ENCODE measurements at places on chromosomes 4 and X.

GRCh38 chr4:163284304-163284703 is 48.1 kb downstream of the NPY1R start:
- no peak for DNase-seq

DNA sequence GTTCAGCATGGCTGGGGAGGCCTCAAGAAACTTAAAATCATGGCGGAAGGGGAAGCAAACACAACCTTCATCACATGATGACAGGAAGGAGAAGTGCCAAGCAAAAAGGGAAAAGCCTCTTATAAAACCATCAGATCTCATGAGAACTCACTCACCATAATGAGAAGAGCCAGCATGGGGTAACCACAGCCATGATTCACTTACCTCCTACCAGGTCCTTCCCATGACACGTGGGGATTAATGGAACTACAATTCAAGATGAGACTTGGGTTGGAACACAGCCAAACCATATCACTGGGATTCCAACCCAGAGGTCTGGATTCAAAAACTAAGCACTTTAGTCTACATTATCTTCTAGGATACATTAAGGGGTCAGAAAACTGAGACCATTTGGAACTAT is 609.6 kb upstream of the SPANXN1 start:
- no peak for DNase-seq

- peak; percentile 49 for DNase-seq
Observed at GRCh38 chrX:153551135-153551534, 33.7 kb downstream of the ATP2B3 start.

DNA sequence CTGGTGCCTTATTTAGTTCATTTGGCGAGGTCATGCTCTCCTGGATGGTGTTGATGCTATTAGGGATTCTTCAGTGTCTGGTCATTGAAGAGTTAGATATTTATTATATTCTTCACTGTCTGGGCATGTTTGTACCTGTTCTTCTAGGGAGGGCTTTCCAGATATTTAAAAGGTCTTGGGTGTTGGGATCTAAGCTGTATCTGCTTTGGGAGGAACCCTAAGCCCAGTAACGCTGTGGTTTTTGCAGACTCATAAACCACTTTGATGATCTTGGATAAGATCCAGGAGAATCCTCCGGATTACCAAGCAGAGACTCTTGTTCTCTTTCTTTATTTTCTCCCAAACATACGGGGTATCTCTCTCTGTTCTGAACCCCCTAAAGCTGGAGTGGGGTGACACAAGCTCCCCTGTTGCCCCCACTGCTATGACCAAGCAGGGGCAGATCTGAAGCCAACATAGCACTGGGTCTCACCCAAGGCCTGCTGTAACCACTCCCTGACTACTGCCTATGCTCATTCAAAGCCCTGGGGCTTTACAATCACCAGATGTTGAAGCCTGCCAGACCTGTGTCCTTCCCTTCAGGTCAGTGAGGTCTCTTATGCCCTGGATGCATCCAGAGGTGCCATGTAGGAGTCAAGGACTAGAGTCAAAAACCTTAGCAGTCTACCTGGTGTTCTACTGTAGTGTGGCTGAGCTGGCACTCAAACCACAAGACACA is 187.6 kb downstream of the GUCY2F start:
- no peak for DNase-seq

DNA sequence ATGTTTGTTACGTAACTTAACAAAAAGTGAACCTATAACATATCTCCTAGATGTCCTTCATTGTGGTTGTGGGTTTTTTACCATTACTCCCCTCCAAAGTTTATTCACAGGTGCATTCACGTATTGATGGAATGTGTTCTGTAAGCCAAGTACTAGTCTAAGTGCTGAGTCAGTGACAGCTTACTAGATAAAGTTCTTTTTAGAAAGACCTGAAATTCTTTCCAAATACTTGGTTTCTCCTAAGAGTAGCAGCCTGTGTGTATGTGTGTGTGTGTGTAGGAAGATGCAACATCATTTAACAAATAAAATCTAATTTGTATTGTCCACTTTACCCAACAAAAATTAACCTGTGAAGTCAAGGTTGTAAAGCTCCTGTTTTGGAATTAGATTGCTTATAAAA is 22.1 kb downstream of the NAP1L5 start:
- DNase-seq: no peak

DNA sequence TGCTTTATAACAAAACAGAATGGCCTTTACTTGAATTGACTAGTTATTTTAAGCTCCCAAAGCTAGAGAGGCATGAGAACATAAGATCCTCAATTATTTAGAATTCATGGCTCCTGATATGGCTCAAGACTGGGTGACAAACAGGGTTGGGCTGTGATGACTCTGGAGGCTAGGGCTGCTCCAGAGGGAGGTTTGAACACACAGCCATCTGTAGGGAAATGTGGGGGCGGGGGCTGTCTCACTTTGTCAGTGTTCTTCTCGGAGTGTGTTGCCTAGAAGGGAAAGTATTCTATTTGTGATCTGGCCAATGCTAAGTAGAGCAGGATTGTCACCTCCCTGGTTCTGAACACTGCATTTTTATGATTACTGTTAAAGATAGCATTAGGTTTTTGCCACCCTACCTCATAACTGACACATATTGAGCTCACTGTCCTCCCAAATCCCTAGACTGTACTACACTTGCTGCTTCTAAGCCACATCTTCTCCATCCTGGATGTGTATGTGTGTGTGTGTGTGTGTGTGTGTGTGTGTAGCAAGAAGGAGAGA is 45.9 kb downstream of the VSIG4 start:
- no peak for DNase-seq

DNA sequence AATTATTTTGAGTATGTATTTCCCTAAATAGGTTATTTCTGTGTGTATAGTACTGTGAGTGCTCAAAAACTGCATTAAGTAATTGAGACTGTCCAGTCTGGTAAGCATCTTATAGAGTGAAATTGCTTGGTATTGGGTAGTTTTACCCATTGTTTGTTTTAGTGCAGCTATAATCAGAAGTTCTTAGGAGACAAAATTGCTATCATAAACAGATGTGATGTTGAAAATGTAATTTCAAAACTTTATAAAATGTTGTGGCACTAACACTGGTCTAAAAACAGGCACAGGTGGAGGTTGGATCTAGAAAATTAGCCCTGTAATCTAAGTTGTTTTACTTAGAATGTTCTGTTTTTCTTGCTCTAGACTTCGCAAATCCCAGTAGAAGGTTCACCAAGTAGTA is 46.8 kb downstream of the RAPGEF2 start:
- no peak for DNase-seq

- DNase-seq: no peak
Observed at GRCh38 chrX:123988423-123989111, 27.1 kb downstream of the STAG2 start.

- no peak for DNase-seq
Observed at GRCh38 chrX:23805389-23805788, 22.4 kb downstream of the SAT1 start.
